ENCODE measurements at places on chromosomes 7 and 10.

DNA sequence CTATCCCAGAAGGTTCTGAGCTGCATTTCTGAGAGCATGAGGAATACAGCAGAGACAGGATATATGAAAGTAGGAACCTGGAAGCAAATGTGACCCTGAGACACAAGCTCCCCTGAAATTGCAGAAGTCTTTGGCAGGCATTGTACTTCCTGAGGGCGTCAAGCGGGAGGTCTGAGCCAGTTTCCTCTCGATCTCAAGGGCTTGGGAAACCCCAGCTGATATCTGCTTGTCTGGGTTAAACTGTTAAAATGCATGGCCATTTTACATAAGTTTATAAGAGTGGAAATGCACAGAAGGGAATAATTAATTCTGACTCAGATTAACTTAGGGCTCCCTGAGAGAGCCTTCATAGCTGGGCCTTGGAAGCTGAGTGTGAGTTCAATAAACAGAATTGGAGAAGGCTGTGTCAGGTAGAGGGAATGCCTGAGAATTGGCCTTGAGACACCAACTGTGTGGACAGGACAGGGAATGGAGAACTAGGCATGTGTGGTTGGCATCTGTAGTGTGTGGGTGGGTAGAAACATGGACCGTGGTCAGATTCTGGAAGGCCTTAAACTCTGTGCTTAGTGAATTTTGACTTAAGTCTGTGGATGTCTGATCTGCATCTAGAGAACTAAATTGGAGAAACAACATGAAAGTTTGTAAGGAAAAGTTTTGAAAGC, 53.3 kb downstream of the WIPF3 start:
- no peak for DNase-seq

DNA sequence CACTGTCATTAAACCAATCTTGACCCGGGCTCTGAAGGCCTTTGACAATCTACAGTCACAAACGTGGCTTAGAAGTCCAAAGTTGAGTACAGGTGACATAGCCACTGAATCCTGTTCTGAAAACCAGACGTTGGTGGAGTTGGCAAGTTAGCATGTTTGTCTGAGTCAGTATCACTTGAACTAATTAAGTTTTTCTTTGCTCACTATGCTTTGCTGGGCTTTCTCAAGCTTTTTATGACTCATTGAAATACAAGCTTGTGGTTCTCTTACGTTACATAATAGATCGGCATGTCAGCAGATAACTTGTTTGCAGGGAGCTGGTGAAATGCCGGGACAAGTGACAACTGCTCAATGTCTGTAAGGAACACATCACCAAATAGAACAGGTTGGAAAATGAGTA, 53.8 kb downstream of the ARL5B start:
- DNase-seq = peak; percentile 50

DNA sequence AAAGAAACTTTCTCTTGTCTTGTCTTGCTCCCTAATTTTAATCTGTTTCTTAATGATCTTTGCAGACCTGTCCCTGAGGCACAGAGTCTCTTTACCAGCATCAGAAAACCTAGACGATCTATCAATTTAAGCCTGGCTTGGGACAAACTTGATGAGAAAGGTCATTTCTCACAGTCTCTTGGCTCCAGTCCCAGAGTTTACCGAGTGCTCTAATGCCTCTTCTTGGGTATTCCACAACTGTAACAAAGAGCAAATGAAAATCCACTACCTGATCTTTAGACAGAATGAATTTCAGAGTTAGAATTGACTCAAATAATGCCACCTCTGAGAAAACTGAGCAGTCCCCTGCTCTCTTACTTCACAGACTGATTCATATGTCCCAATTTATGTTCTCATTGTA, 106.4 kb upstream of the DNAJB12 start:
- no peak for DNase-seq

DNA sequence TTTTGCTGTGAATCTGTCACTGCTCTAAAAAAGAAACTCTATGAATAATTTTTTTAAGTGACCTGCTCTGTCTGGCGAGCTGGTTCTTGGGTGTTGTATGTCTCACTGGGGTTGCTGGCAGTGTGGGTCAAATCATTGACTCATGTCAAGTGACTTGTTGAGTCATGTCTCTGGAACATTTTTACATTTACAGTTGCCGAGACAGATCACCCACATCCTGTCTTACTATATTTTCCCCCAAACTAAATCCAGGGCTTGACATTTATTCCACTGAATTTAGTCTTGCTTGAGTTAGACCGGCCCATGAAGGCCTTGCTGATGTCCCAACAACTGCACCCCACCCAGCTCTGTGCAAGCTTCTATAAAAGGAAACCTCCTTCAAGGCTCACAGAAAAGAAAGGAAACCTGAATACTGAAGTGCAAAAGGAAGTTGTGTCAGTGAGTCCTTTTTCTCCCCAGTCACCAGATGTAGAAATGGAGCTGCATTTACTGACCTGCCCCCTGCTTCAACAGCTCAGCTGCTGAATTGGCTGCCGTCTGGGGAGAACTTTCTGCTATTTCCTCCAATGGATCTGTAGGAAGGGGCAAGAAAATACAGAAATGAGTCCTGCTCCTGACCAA, 290.3 kb downstream of the TNS3 start:
- DNase-seq = no peak

- DNase-seq = peak; percentile 47
These were observed 18.6 kb downstream of the OCM2 start for GRCh38 chr7:97971120-97971989.

DNA sequence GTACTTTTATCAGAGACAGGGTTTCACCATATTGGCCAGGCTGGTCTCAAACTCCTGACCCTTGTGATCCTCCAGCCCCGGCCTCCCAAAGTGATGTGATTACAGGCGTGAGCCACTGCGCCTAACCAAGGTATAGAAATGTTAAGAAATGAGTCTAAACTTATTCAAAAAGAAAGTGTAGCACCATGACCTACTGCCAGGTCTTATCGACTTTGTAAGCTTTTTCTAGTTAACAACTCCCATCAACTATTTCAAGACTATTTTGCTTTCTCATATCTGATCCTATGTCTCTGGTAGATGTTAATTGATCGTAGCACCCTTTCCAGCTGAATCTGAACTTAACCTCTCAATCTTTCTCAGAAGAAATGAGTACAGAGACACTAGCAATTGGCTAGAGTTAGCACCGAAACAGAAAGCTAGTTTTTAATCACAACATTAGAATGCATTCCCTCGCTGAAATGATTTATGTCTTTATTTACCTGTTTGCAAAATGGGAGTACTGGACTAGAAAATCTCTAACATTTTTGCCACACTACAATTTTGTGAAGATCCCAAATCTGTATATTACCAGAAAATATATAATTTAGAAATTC, 114.0 kb upstream of the HGF start:
- no peak for DNase-seq

GRCh38 chr10:131584287-131584686, 272.8 kb upstream of the TCERG1L start:
- no peak for DNase-seq

- DNase-seq = no peak
These were observed 78.1 kb upstream of the RET start for GRCh38 chr10:42998481-42999384.

DNA sequence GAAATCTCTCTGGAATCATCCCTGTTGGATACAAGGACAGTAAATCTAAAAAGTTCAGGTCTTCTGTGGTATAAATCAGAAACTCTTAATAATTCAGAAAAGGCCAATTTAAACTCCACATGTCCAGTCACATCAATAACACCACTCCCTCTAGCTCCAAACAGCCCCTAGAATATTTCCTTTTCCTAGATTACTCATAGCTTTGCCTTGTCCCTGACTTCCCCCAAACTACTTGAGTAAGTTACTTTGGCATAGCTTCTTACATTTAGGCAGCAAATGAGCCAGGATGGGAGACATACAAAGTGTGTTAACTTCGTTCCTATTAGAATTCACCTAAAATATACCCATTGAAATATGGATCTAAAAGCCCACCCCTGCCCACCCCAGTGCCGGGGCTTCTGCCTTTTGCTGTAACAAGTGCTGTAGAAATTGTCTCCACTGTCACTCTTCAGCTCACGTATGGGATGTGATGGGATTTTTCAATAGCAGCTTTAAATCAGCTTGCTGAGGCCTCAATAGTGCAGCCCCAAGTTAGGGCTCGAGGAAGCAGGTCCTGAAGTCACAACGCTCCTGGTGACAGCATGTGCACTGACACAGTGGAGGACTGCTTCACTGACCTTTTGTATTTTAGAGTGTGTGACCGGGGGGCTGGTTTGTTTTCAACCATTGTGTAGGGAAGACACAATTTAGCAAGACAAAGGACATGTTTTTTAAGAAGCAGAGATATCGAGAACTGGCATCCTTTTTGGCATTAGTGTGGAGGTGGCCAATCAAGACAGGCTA, 218.2 kb upstream of the KMT2E start:
- no peak for DNase-seq

GRCh38 chr7:44128721-44129582, 5.6 kb upstream of the POLD2 start:
- no peak for DNase-seq

GRCh38 chr10:80484676-80485075, 30.6 kb downstream of the TSPAN14 start:
- no peak for DNase-seq

DNA sequence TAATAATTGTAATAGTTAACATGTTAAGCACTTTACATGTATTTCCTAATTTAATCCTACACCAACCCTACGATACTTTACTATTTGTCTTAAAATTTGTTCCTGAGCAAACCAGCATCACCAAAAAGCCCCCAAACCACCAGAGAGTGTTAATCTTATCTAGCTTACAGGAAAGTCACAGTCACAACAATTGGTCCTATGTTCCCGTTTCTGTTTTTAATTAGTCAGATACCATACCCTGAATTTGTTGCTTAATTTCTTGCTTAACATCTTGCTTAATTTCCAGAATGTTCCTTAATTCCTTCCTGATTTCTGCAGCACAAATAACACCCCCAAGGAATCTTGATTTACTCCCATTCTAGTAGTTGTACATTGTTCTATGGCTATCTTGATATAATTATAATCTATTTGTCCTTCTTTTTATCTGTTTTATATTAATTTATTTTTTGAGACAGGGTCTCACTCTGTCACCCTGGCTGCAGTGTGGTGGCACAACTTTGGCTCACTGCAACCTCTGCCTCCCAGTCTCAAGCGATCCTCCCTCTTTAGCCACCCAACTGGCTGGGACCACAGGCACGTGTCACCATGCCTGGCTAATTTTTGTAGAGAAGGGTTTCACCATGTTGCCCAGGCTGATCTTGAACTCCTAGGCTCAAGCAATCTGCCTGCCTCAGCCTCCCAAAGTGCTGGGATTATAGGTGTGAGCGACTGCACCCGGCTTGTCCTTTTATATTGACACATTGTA, 6.6 kb upstream of the PDSS1 start:
- DNase-seq = peak; percentile 6

DNA sequence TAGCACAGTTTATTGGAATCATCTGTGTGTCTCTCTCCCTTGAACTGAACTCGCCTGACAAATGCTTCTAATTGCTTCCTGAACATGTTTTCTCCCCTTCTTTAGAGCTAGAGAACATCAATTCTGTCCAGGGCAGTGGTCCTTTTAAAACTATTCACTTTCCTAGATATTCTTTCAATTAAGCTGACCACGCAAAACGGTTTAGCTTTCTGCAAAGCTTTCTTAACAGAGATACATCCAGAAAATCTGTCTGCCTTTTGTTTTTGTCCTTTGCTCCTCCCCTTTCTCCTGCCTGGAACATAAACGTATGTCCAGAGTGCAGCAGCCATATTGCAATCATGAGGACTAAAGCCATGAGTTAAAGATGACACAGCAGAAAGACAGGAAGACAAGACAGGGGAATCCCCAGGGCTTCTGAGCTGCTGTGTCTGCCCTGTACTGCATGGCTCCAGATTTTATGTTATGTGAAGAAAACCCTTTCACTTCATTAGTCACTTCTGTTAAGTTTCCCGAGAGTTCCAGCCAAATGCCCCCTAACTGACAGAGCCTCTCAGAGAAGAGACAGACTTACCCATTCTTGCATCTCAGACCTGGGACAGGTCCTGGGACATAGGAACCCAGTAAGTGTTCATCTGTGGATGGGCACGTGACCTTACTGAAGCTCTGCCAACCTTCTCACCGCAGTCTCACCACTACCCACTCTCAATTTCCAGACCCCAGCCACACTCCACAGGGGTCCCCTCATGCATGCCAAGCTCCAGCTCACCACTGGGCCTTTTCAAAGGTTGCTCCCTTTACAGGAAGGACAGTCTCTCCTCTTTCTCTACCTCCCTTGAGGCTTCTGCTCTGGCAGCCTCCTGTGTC, 35.0 kb upstream of the CPXM2 start:
- no peak for DNase-seq

DNA sequence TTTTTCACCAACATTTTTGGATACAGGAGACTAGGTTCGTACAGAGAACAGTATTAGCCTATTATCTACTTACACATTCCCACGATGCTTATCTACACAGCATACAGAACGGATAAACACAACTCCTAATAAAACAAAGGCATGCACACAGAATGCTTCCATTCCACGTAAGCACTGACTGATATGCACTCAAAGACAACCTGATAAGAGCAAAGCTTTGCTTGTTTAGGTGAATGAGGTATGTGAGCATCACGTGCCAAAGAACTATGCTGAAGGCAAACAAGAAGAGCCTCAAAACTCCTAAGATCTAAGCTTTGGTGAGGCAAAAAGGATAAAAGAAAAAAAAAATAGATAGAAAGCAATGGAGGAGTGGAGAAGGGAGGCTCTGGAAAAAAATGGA, 413.5 kb upstream of the LRRN3 start:
- peak; percentile 24 for DNase-seq

DNA sequence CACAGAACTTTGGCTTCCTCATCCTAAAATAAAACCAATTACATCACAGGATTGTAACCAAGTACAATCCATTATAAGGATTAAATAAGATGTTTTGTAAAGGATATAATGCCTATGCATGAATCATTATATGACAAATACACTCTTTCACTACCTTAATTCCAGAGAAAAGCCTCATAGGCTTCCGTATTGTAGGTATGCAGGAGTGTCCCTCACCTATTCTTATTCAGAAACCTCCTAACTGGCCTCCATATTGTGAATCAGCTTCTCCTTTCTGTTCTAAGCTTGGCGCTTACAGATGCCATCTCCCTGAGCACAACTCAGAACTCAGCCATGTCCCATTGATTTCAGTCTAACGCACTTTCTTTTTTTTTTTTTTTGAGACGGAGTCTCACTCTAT, 69.6 kb upstream of the CAPZA2 start:
- DNase-seq = no peak

- no peak for DNase-seq
These were observed 775 bp downstream of the STARD3NL start for GRCh38 chr7:38178695-38179344.

GRCh38 chr7:134512271-134512670, 15.1 kb upstream of the AKR1B10 start:
- DNase-seq = peak; percentile 98

GRCh38 chr10:69994262-69994661, 58.4 kb upstream of the MACROH2A2 start:
- DNase-seq = peak; percentile 51
